ENCODE measurements at places on chromosomes 7 and 10. TPM values are rescaled to one million over a fixed set of nuclear protein-coding genes. Genes with fewer than 3 reads are reported as not detected.

DNA sequence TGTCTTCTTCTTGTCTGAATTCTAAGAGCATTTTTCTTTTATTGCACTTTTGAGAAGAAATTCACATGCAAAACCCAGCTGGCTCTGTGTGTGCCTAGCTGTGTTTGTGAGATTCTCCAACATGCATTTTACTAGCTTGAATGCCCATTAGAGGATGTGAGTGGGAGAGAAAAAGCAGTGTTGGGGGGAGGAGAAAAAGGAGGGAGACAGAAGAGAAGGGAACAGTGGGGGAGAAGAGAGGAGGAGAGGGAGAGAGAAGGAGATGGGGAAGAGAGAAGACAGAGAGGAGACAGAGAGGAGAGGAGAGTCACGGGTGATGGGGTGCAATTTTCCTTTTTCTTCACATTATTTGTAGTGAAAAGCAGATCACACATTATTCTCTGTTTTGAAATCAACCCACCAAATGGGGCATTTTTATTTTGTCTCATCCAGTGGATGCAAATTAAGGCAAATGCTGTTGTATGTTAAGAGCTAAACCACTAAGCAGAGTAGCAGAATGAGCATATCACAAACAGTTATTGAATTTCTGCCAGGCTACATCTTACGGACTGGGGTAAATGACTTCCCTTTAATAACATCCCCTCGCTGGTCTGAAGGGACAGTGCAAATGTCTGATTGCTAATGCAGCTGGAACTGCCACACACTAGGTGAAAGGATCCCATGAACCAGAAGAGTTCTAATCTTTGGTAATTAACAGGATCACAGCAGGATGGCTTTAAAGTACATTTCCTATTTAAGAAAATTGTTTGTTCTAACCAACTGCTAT lies 849 bp downstream of the LRRN3 start:
- H3K36me3 ChIP-seq: no peaks in the 10 kb centered on the region
- H3K4me1 ChIP-seq: no peaks in the 10 kb centered on the region
- H3K4me3 ChIP-seq: no peak overlapping the region
- DNase-seq: no peak
- H3K27ac ChIP-seq: no peak overlapping the region

DNA sequence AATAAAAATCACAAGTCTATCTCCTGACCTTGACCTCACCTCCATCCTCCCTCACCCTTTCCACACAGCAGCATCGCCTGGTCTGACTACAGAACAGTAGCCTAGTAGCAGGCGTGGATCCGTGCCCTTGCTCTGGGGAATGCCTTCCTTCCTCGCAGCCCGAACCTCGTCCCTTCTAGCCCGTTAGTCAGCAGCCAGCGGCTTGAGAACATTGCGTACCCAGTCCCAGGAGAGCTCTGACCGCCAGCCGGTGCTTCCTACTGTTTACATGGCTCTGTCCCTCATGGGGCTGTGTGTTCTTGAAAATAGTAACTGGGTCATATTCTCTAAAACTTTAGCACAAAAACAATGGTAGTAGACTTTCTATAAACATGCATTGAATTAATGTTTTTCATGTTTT lies 682.7 kb upstream of the IGFBP3 start:
- H3K27me3 ChIP-seq: no peaks in the 10 kb centered on the region
- H3K36me3 ChIP-seq: no peaks in the 10 kb centered on the region
- H3K4me1 ChIP-seq: no peaks in the 10 kb centered on the region

NEUROD6 gene
- not detected for total RNA-seq

- H3K4me3 ChIP-seq: no peak overlapping the region
- no peaks in the 10 kb centered on the region for H3K36me3 ChIP-seq
- no peak overlapping the region for H3K27ac ChIP-seq
- H3K4me1 ChIP-seq: no peaks in the 10 kb centered on the region
- H3K27me3 ChIP-seq: no peaks in the 10 kb centered on the region
Observed at GRCh38 chr7:80189638-80190037, 55.0 kb downstream of the GNAI1 start.

DNA sequence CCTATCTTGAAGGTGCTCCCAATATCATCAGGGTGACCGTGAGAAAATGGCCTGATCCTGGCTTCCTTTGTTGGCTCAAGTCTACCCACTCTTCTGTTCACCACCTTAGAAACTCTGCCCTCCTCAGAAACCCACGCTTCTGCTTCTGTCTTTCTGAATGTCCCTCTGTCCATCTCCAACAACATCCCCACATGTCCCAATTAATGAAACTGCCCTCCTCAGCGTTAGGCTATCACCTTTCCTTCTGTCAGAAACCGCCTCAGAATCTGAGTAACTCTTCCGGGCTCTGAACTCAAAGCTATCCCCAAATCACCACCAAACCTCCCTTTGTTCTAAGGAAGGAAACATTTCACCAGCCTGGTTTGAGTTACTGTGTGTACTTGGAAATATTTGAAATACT lies 315.8 kb upstream of the ZNF32 start:
- H3K36me3 ChIP-seq: no peaks in the 10 kb centered on the region
- H3K27me3 ChIP-seq: peaks cover 37% of the 10 kb centered on the region
- no peak for DNase-seq
- H3K27ac ChIP-seq: no peak overlapping the region
- no peaks in the 10 kb centered on the region for H3K4me1 ChIP-seq

GRCh38 chr10:70223728-70224127 lies 9.5 kb downstream of the PPA1 start:
- H3K36me3 ChIP-seq: peaks cover 83% of the 10 kb centered on the region
- no peak overlapping the region for H3K27ac ChIP-seq
- no peaks in the 10 kb centered on the region for H3K4me1 ChIP-seq
- H3K4me3 ChIP-seq: no peak overlapping the region
- DNase-seq: no peak
- no peaks in the 10 kb centered on the region for H3K27me3 ChIP-seq

AZGP1 gene
- 0.53 TPM for total RNA-seq

- no peaks in the 10 kb centered on the region for H3K4me1 ChIP-seq
- peaks cover 13% of the 10 kb centered on the region for H3K27me3 ChIP-seq
- no peak for DNase-seq
Observed at GRCh38 chr10:126124668-126125349, 228.4 kb downstream of the FANK1 start.

DNA sequence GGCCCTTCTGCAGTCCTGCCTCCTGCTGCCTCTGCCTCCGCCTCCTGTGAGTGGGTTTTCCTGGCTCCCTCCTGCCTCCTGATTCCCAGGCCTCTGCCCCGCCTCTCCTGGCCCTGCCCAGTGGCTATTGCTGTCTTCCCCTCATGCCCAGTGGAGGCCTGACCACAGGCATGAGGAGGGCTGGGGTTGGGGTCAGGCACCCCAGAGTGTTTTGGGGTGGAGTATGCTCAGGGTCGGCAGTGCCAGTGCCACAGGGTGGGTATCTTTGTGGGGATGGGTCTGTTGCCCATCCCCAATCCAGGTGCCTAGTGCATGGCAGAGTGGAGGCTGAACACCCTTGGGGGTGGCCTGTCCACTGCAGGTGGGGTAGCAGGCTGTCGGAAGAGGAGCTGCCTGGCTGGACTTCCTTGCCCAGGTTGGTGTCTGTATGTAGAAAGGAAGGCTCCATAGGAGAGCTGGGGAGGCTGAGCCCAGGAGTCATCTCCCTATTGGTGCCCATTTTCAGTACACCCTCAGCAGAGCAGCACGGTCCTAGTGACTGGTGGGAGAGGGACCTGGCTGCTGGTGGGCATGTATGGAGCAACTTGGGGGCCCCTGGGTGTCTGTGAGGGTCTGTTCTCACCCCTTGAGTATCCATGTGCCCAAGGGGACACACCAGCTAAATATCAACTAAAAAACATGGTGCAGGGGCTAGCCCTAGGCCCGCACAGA lies 62.2 kb downstream of the ARHGAP22 start:
- H3K36me3 ChIP-seq: no peaks in the 10 kb centered on the region
- no peak overlapping the region for H3K27ac ChIP-seq
- no peak overlapping the region for H3K4me3 ChIP-seq
- DNase-seq: no peak

DNA sequence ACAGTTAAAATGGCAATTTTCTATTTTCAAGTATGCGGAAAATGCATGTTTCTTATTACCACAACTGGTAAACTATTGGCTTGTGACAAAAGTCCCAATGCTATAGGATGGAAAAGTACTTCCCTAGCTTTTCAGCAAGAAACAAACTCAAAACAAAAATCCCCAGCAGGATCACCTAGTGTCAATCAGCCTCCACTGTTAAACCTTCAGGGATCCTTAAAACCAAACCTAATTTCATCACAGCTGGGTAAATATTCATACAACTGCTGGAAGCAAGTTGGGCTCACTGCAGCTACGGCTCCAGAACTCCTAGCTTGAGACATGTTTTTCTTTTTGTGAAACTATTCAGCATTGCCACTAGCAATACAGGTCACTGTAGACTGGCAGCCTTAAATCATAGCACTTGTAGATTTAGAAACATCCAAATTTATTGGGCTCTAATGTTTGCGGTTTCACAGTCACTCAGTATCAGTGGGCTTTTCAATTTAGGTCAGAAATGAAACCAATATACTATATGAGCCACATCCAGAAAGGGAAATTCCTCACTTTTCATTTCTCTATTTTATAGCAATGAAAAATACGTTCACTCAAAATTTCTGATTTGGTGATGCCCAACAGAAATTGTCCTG lies 145.2 kb upstream of the ANK3 start:
- no peak for DNase-seq
- H3K36me3 ChIP-seq: no peaks in the 10 kb centered on the region
- H3K27ac ChIP-seq: no peak overlapping the region
- H3K27me3 ChIP-seq: no peaks in the 10 kb centered on the region

ANKRD2 gene
- total RNA-seq: not detected

ACTL6B gene
- total RNA-seq: not detected

EPO gene
- not detected for total RNA-seq

CDHR3 gene
- total RNA-seq: 0.34 TPM

DNA sequence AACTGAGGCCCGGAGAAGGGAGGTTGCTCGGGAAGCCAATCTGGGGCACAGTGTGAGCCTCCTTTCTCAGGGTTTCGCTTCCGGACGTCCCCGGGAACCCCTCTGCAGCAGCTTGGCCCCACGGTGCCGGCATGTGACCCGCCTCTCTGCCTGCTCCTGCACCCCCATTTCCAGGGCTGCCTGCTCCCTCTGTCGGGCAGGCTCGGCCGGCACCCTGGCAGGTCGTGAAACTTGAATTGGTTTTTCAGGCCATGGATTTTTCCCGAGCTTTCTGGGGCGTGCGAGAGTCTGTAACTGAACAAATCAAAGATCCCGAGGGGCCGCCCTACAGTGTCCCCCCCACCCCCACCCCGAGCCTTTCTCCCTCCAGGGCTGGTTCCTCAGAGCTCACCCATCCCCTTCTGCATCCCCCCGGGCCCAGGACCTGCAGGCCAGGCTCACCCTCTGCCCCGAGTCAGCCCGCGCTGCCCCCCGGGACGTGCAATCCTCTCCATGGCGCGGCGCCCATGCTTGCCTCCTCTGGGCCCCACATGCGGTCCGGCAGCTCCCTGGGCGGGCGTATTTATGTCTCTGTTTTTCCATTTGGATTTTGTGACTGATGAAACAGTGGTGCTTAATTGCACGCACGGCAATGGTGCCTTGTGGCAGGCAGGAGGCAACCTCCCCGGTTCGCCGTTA lies 58.1 kb downstream of the UNCX start:
- H3K4me3 ChIP-seq: no peak overlapping the region
- no peaks in the 10 kb centered on the region for H3K36me3 ChIP-seq
- H3K27me3 ChIP-seq: peaks cover 22% of the 10 kb centered on the region
- H3K4me1 ChIP-seq: no peaks in the 10 kb centered on the region
- no peak for DNase-seq

HOXA3 gene
- total RNA-seq: 0.04 TPM

- no peaks in the 10 kb centered on the region for H3K4me1 ChIP-seq
- no peak overlapping the region for H3K4me3 ChIP-seq
- no peak overlapping the region for H3K27ac ChIP-seq
- H3K27me3 ChIP-seq: no peaks in the 10 kb centered on the region
- no peaks in the 10 kb centered on the region for H3K36me3 ChIP-seq
Observed at GRCh38 chr7:83001362-83002040, 161.2 kb downstream of the PCLO start.

GRCh38 chr10:5168897-5169420 lies 16.0 kb downstream of the AKR1C8 start:
- H3K4me1 ChIP-seq: no peaks in the 10 kb centered on the region
- H3K36me3 ChIP-seq: no peaks in the 10 kb centered on the region
- H3K27me3 ChIP-seq: no peaks in the 10 kb centered on the region
- DNase-seq: no peak

GRCh38 chr7:41627645-41628298 lies 75.1 kb downstream of the INHBA start:
- H3K4me3 ChIP-seq: no peak overlapping the region
- H3K27me3 ChIP-seq: no peaks in the 10 kb centered on the region
- DNase-seq: no peak
- H3K27ac ChIP-seq: no peak overlapping the region
- no peaks in the 10 kb centered on the region for H3K4me1 ChIP-seq

DNA sequence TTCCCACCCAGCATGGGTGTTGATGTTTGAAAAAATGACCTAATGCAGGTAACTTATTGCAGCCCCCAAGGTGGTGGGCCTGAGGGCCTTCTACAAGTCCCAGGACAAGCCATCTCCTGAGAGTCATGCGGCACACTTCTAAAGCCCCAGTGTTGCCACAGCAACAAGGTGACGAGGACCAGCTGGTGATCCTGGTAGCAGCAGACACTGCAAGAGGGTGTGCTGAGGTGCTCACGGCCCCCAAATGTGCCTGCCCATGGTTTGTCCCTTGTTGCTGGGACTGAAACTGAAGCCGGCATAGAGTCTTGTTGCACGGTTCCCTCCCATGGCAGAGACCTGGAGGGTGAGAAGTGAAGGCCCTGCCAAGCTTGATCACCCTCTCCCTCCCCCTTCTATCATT lies 333.2 kb upstream of the MGMT start:
- H3K27me3 ChIP-seq: peaks cover 25% of the 10 kb centered on the region
- H3K36me3 ChIP-seq: no peaks in the 10 kb centered on the region
- DNase-seq: no peak
- H3K4me3 ChIP-seq: no peak overlapping the region

- H3K36me3 ChIP-seq: no peaks in the 10 kb centered on the region
- peak; percentile 76 for DNase-seq
- no peaks in the 10 kb centered on the region for H3K4me1 ChIP-seq
Observed at GRCh38 chr7:28922624-28923331, 35.4 kb downstream of the TRIL start.

DNA sequence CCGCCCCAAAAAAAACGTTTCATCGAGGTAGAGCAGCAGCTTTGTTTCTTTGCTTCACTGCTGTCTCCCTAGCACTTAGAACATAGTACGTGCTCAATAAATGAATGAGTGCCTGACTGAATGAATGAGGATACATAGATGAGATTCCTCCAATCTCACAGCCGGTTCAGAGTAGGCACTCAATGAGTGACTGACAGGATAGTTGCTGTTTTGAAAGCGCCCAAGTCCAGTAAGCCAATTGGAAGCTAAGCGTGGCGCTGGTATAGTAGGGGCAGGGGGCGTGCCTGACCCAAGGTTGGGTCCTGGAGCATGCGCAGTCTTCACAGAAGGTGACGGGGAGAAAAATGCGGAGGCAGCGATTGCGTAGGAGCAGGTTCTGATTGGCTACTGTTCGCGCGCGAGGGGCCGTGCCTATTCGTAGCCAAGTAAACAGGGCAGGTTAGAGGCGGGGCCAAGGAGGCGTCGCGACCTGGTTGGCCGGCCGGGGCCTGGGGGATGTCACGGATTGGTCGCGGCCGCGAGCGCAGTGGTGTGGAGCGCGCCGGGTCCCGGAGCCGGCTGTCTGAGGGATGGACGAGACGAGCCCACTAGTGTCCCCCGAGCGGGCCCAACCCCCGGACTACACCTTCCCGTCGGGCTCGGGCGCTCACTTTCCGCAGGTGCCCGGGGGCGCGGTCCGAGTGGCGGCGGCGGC lies at the start of gene PI4K2A:
Gene PI4K2A (plus strand): TSS at position 498 of the 694 bp plus-strand sequence. CDS start 72 bp downstream, at position 570.
- H3K36me3 ChIP-seq: peaks cover 19% of the 10 kb centered on the region
- peaks cover 7% of the 10 kb centered on the region for H3K4me1 ChIP-seq
- H3K27me3 ChIP-seq: no peaks in the 10 kb centered on the region
- peak within 1 kb of the TSS; percentile 81 for H3K4me3 ChIP-seq
- peak; percentile 95 for DNase-seq
